ENCODE measurements at places on chromosomes 5 and 9.
A peak's percentile ranks its signal among the peaks of the same experiment; 100 is the strongest.

DNA sequence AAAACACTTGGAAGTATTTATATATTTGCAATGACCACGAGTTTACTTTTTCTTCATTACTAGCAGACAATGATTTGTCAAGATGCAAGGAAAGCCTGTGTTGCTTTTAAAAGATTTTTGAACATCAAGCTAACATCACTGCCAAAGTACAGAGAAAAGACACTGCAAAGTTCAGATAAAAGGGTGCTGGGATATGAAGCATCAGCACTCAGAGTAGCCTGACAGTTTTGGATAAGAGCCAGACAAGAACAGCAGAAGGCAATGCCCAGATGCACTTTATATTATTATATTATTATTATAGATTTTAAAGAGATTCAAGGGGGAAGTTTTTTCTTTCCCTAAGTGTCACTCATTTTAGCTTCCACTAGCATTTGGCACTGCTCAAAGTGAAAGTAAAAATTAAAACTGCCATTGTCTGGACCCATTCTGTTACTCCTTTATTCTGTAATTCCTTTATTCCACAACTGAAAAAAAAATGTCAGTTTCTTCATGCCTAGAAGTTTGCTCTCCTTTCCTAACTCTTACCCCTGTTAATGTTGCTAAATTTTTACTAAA, 240.6 kb downstream of the EFNA5 start:
- peak; percentile 24 for DNase-seq

GRCh38 chr9:126000731-126001580, 253.8 kb downstream of the PBX3 start:
- no peak for DNase-seq

DNA sequence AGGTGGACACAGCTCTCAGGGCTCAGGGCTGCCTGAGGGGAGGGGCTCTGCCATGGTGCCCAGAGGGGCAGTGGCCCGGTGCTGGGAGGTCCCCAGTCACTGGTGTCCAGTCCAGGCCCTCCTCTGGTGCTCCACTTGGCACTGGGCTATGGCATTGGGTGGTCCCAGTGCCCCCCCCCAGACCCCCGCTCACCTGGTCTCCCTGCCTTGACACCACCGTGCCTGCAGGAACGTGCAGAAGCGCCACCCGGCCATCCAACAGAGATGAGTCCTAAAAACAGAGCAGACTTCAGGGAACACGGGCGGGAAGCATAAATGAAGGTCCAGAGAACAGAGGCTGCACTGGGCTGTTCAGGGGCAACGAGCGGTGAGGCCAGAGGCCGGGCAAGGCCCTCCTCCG, 42.3 kb upstream of the NSMF start:
- DNase-seq, result no peak

DNA sequence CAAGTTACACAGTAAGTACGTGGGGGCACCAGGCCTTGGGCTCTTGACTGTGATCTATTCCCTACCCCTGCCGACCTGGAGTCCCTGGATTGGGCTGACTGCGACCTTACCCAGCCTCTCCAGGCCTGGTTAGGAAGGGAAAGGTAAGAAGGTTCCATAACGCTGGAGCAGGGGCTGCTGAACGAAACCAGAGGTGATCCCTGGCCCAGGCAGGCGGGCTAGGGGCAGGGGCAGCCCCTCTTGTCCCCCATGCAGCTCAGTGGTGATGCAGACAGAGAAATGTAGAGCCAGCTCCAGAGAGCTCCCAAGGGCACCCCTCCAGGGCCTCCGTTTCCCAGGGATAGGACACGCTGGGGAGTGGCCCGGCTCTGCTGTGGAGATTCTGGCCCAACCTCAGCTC, 14.1 kb downstream of the PRRX2 start:
- DNase-seq, result no peak

DNA sequence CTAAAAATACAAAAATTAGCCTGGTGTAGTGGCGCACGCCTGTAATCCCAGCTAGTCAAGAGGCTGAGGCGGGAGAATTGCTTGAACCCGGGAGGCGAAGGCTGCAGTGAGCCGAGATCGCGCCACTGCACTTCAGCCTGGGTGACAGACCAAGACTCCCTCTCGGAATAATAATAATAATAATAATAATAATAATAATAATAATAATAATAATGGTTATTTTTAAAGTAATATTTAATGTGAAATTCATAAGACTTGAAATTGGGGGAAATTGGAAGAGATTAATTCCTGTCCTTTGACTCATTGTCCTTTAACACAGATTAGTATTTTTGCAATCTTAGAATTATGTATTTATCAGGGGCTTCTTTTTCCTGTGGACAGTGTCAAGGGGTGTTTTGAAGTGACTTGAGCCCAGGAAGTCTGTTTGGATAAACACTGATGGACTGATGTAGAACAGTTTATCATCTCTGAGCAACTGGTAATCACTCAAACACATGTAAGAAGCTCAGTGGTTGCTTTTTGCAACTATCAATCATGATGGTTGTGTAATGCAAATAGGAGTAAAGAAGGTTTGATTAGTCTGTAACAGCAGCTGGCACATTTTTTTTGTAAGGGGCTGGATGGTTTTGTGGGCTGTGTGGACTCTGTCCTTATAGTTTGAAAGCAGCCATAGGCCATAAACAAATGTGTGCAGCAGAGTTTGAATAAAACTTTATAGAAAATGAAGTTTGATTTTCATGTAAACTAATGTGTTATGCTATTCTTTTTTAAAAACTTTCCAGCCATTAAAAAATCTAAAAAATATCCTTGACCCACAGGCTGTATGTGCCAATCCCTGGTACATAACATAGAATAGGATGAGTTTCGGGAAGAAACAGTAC, 93.5 kb downstream of the F2RL2 start:
- DNase-seq, result no peak

- peak; percentile 35 for DNase-seq
These were observed 39.8 kb upstream of the RANBP6 start for GRCh38 chr9:6055216-6055615.

Data from right lung (tissue), 10 donors.